ENCODE measurements at places on chromosomes 3 and 15.

DNA sequence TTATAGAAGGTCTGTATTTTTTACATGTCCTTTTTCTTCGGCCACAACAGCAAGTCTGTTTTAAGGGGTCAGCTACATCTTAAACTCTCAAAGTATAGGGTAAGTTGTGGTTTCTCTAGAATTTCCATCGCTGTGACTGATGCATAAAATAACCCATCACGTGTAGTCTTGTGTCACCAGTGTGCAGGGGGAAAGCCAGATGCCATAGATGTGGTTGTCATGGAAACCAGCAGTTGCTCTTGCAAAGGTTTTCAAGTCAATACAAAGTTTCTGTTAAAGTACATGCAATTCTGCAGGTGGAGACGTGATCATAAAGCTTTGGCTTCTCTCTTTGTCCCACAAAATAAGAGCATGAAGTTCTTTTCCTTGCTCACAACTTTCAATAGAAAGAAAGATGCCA is 210.3 kb upstream of the ONECUT1 start:
- H3K27ac ChIP-seq = no peak overlapping the region
- no peaks in the 10 kb centered on the region for H3K4me1 ChIP-seq
- no peak for DNase-seq
- peaks cover 2% of the 10 kb centered on the region for H3K27me3 ChIP-seq
- no peak overlapping the region for H3K4me3 ChIP-seq

GRCh38 chr15:33125894-33126537 is 68.5 kb downstream of the FMN1 start:
- H3K27ac ChIP-seq = no peak overlapping the region
- no peaks in the 10 kb centered on the region for H3K36me3 ChIP-seq
- H3K27me3 ChIP-seq = no peaks in the 10 kb centered on the region
- DNase-seq = no peak
- H3K4me3 ChIP-seq = no peak overlapping the region

DNA sequence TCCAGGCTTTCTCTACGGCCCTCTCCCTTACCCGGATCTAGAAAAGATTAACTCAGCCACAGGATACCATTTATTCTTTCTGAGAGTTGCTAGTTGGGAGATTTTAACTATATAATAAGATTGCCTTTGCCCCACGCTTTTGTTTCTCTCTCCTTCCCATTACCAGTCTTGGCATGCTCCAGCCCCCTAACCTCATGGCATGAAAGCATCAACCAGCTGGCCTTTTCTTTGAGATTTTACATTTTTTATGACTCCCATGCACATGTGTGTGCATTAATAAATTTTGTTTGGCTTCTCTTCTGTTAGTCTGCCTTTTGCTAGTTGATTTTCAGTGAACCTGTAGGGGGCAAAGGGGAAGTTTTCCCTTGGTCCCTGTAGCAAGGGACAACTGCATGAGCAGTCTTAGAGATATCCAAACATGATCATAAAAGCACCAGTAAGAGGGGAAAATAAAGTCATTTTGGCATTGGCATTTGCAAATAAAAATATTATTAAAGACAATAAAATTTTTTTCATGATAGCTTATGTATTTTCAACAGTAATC is 73.6 kb downstream of the OXSM start:
- H3K4me3 ChIP-seq = no peak overlapping the region
- H3K27ac ChIP-seq = no peak overlapping the region

- H3K36me3 ChIP-seq = peaks cover 8% of the 10 kb centered on the region
- H3K27me3 ChIP-seq = peaks cover 23% of the 10 kb centered on the region
- H3K4me3 ChIP-seq = no peak overlapping the region
- no peak for DNase-seq
Observed at GRCh38 chr15:83166830-83167229, 40.8 kb downstream of the HDGFL3 start.

DNA sequence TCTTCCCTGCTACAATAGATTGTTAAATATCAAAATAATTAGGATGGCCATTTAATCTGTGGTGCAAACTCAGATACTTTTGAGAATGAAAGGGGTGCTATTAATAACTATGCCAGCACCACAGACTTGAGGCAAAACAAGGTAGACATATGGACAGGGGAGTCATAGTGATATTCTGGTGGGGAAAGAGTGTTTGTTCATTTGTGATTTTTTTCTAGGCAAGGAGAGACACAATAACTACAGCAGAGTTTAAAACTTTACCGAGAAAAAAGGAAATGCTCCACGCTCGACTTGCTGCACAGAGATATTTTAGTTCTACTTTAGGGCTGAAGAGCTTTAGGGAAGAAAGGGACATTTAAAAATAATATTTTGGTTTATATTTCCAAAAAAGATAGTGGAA is 611.2 kb upstream of the GRM7 start:
- H3K27ac ChIP-seq = no peak overlapping the region
- H3K27me3 ChIP-seq = no peaks in the 10 kb centered on the region
- no peaks in the 10 kb centered on the region for H3K36me3 ChIP-seq

DNA sequence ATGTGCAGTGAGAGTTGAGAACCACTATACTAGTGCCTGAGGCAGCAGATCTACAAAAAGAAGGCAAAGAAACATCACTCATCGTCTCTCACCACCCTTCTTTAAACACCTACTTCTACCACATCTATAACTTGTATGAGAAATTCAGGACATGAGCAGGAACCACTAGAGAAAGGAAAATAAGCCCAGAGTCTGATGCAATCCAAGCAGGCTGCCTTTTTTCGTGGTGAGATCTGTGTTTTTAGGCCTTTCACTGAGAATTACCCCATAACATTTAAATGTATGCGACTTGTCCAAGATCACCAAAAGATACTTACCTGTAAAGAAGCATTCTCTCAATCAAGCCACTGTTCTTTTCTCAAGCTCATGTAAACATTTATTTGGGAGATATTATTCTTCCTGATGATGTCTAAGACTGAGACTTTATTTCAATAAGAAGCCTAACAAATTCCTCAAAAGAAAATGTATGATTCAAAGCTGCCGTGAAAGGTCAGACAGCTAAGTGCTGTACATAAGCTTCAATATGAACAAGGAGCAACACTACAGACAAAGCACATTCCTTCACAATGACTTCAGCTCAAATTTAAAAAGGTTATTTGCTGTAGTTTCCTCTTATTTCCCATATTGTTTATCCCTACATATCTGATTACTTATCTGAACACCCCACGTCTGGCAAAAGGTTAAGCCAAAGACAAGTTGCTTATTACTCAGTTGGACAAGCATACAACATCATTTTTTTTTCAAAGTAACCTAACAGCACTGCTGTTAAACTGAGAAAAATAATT is 16.5 kb downstream of the SPICE1 start:
- H3K27ac ChIP-seq = no peak overlapping the region
- no peaks in the 10 kb centered on the region for H3K27me3 ChIP-seq
- no peak for DNase-seq

GRCh38 chr3:143824735-143825385 is 23.4 kb downstream of the SLC9A9 start:
- peak overlapping the region; percentile 28 for H3K27ac ChIP-seq
- no peak for DNase-seq
- no peak overlapping the region for H3K4me3 ChIP-seq
- H3K27me3 ChIP-seq = no peaks in the 10 kb centered on the region

Data from activated CD4-positive, alpha-beta memory T cell treated with anti-CD3 and anti-CD28 coated beads for 36 hours (primary cell).